ENCODE measurements at places on chromosomes 12 and 14.
A peak's percentile ranks its signal among the peaks of the same experiment; 100 is the strongest.

DNA sequence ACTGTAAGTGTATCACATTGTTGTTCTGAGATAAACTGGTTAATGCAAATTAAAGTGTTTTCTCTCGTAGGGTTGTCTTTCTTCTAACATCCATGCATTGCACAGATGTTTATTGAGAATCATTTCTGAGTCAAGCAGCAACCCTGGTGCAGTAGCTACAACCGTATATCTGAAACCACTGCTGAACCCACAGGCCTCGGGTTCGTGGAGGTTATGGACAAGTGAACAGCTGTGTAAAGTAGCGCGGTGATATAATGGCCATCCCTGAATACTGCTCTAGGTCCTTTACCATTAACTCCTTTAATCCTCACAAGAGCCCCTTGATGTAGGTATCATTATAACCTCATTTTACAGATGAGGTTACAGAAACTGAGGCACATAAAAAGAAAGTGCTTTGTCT lies 486.1 kb upstream of the TMEM132C start:
- DNase-seq, result no peak

- DNase-seq, result no peak
Measured at GRCh38 chr12:104387190-104387589, 69.6 kb upstream of the CHST11 start.

DNA sequence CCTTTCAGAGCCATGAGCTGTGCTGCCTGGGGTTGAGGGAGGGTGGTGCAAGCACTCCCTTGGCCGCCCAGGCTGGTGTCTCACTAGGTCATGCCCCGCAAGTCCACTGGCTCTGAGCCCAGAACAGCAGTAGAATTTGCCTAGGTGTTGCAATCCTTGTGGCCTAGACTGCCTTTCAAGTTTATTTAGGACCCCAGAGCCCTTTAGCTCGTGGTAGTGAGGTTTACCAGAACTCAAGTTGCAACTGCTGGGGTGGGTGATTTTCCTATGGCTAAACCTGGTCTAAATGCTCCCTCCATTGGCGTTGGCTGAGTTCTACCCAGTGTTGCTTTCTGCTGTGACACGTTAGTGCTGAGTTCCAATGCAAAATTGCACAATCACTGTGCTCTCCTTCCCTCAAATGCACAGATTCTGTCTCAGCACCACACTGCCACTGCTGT lies 287.2 kb downstream of the BCAT1 start:
- no peak for DNase-seq

GRCh38 chr12:41903014-41903708 lies 241.5 kb downstream of the GXYLT1 start:
- DNase-seq, result no peak

GRCh38 chr12:99427104-99427503 lies 220.4 kb upstream of the GARIN6 start:
- DNase-seq, result no peak

DNA sequence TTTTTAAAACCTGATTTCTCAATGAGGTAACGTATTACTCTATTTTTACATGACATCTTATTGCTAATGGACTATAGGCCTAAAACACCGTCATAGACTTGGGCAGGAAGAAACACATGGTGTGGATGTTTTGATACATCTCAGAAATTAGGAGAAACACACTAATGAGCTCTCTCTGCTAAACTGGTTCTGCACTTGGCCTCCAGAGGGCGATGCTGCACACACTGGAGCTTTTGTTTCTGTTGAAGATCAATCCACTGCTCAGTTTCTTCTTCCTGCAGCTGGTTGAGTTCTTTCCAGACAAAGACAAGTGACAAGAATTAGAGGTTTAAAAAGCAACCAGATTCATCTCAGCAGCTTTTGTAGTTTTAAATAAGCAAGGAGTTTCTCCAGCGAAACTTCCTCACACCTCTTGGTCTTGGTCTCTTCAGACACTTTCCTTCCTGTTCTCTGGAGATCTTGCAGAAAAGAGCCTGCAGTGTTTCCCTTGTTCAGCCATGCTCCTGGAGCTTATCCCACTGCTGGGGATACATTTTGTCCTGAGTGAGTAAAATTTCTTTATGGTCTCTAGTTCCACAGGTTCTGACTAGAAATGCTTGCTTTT lies 178.5 kb upstream of the OR4E1 start:
- peak; percentile 55 for DNase-seq

DNA sequence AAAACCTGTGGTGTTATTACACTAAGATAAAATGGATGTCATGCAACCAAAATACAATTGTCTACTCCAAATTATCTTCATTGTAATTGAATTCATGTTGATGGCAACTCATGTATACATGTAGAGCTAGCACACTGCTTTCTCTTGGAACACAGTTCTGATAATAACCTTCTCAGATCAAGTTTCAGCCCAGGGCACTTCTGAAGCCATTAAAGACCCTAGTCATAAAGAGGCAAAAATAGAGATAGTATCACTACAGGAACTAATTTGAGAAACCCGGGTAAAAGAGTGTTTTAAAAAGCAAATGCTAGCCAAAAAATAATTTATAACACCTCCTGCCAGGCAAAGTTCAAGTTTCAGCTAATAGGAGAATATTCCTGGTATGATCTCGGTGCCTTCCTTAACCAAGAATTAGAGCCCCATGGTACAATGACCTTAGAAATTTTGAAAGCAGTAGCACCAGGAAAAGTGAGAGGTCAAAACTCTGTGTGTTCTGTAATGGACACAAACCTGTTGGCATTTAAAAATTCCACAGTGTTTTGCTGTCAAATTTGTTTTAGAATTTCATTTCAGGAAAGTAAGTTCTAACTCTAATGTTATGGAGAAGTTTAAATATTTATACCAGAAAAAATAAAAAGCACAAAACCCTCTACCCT lies 105.0 kb upstream of the FRMD6 start:
- no peak for DNase-seq

GRCh38 chr14:89158701-89159100 lies 258.3 kb downstream of the FOXN3 start:
- DNase-seq, result no peak

GRCh38 chr12:64286521-64286920 lies 64.4 kb upstream of the KICS2 start:
- DNase-seq, result no peak

GRCh38 chr14:67673451-67673850 lies 981 bp downstream of the VTI1B start:
- no peak for DNase-seq

DNA sequence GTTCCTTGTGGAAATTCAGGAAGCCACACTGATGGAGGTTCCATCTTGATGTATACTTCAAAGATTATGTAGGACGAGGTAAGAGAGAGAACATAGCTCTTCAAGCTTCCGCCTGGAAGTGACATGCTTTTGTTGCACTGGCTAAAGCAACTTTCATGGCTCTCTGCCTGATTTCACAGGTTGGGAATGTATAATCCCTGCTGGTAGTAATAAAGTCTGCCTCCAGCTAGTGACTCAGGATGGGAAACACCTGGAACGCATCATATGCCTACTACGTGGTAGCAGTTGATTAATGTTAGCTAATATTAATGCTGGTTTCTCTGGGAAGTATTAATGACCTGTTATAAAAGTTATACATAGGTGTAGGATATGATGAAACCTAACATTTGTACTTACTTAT lies 71.1 kb downstream of the PELI2 start:
- no peak for DNase-seq

DNA sequence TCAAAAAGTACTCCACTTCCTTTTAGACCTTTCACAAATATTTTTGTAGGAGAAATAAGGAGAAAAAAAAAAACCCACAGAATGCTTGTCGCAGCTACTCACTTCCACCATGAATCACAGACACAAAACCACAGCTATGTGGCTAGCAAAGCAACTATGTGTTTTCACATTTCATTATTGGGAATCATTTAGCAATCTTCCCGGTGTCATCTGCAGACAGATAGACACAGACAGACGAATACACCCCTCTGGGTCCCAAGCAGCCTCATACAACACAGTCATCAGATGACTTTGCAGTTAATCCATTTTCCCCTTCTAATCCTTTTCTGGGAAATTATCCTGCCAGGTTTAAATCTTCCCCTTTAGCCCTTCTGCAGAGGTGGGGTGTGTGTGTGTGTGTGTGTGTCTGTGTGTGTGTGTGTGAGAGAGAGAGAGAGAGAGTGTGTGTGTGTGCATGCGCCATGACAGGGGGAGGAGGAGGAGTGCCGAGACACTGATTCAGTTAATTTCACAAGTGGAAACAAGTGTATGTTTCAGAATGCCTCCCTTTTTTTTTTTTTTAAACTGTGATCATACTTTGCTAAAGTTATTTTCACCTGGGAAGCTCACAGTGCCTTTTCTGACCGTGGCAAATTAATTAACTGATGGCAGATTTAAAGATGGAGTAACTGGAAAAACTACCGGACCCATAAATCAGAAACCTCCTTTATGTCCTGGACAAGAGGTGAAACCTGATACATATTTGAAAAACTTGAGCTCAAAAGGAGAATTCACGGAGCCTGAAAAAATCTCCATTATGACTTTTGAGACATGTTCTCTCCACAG lies 39.9 kb downstream of the LTBP2 start:
- no peak for DNase-seq

DNA sequence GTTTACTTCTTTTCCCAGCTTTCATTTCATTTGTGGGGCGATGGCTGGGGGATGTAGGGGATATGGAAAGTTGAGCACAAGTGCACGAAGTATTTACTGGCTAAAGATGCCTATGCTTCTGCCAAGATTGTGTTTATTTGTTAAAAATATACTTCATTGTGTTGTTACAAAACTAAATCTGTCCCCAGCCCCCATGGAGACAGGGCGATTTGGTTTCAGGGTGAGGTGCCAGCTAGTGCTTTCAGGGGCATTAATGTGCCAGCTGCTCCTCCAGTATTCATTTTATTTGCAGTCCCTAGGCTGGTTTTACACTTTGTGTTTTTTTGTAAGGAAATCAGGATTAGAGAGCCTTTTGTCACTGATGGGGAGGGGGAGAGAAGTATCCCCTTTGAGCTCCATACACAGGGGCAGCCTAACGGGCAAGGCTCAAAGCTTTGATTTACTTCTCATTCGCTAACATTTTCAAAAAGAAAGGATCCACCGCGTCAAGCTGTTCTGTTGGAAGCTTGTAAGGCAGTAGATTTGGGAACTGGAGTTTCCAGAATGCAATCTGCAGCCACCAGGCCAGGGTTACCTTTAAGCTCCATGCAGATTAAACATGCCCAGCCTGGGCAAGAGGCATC lies 198.7 kb upstream of the PLEKHG7 start:
- DNase-seq, result no peak

DNA sequence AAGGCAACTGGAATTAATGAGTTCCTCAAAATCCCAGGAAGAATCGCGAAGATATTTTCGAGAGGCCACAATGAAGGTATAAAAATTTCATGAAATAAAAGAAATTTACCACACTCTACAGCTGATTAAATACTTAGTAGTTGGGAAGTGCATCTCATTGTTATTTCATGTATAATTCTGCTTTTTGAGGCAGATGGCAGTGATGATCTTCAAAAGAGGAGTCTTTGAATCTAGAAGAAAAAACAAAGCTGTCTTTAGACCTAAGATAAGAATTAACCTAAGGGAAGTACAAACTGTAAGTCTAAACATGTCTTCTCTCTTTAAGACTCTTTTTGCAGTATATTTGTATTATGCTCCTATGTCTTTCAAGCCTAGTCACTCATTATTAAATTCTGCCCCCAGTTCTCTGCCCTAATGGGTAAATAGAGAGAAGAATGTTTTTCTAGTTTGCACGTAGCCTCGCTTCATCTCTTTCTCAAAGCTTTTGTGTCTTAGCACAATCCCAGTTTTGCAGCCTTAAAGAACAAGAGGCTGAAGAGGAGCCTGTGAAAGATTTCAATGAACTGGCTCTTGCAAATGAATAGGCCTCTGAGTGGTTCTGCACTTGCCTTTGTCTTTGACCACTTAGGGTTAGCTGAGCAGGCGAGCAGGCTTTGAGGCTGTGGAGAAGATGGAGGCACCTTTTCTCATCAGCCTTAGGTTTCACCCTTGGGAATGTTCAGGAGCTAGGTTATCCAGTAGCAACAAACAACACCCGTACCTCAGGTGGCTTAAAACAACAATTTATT lies 32.7 kb downstream of the CFAP54 start:
- no peak for DNase-seq

GRCh38 chr14:25537846-25538455 lies 488.0 kb upstream of the STXBP6 start:
- DNase-seq, result no peak

DNA sequence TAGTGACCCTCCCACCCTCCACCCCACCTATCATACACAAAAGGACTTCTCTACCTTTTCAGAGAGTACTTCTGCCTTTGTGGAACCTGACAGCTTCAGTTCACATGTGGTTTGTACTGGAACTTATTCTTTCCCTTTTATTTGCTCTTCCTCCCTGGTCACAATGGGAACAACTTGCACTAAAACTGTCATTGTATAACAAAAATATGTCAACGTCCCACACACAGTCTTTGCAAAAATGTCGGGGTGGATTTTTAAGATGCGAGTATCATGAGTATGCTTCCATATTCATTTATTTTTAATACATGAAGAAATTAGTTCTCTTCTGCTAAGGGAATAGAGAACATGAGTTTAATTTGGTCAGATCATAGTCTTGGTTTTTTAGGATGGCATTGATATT lies 45.6 kb upstream of the NELL2 start:
- no peak for DNase-seq

GRCh38 chr12:15193946-15194345 lies 27.3 kb downstream of the RERG start:
- no peak for DNase-seq

GRCh38 chr12:69091442-69092017 lies 147.8 kb upstream of the CPSF6 start:
- no peak for DNase-seq

GRCh38 chr14:75492832-75493591 lies 29.3 kb upstream of the BATF start:
- no peak for DNase-seq
